ENCODE measurements at places on chromosomes 12 and 14. TPM values are rescaled to one million over a fixed set of nuclear protein-coding genes. Genes with fewer than 3 reads are reported as not detected.

DNA sequence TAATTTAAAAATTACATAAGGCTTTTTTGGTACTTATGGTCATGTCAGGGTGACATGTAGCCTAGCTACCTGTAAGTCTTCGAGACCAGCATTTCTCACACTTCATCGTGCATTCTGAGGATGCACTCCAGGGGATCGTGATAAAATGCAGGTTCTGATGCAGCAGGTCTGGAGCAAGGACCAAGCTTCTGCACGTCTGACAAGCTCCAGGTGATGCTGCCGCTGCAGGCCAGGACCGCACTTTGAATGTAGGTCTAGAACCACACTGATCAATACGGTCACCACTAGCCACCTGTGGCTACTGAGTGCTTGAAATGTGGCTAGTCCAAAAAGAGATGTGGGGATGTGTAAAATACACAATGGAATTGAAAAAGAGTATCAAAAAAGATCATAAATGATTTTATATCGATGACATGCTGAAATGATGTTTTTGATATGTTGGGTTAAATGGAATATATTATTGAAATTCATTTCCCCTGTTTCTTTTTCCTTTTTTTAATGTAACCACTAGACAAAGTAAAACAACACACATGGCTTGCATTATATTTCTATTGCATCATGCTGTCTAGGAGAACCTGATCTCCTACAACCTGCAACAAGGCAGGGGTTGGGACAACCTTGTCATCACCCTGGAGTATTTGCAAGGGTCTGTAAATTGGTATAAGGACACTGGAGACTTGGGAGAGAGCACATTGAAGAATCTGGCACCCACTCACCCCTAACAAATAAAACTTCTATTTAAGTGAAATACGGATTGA, 142.4 kb downstream of the DPF3 start:
- H3K4me1 ChIP-seq = no peaks in the 10 kb centered on the region
- H3K27ac ChIP-seq = no peak overlapping the region
- no peak for DNase-seq
- H3K27me3 ChIP-seq = no peaks in the 10 kb centered on the region
- no peaks in the 10 kb centered on the region for H3K36me3 ChIP-seq
- H3K4me3 ChIP-seq = no peak overlapping the region

KCNMB4 gene
- 2.7 TPM for total RNA-seq

RD3L gene
- total RNA-seq = not detected

DNA sequence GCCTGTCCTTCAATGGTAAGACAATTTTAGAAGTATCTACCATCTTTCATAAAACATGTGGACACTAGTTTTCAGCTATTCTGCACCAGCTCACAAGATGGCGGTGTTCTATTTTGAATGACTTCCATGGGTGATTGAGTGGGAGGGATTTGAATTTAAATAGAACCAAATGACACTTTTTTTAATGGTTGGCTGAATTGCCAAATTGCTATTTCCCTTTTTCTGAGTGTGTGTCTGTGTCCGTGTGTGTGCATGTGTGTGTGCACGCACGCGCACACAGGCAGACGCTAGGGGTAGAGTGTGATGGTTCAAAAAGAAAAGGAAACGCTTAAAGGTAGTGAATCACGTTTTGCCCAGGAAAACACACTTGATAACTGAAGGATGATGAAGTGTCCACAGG, 362.6 kb downstream of the DAD1 start:
- DNase-seq = no peak
- no peaks in the 10 kb centered on the region for H3K27me3 ChIP-seq
- H3K4me3 ChIP-seq = no peak overlapping the region

- H3K27ac ChIP-seq = no peak overlapping the region
- no peaks in the 10 kb centered on the region for H3K27me3 ChIP-seq
- no peak for DNase-seq
- no peak overlapping the region for H3K4me3 ChIP-seq
These were observed 30.6 kb downstream of the RESF1 start for GRCh38 chr12:31989571-31990362.

DNA sequence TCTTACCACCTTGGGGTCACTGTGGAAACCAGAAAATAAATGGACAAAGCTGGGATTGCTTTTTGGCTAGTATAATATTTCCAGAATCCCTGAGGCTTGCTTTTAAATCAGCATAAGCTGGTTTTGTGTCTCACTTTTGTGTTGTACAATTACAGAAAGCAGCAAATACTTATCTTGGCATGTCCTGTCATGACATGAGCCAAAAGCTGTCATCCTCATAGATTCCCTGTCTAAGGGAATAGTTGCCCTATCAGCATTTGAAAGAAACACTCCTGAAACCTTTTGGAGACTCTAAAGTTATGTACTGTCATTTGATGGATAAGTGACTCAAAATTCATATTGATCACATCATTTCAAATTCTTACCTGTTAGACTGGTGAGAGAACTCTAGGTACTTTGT, 987.2 kb downstream of the NRXN3 start:
- H3K4me3 ChIP-seq = no peak overlapping the region
- H3K27ac ChIP-seq = no peak overlapping the region
- DNase-seq = no peak
- H3K27me3 ChIP-seq = no peaks in the 10 kb centered on the region
- no peaks in the 10 kb centered on the region for H3K4me1 ChIP-seq

DNA sequence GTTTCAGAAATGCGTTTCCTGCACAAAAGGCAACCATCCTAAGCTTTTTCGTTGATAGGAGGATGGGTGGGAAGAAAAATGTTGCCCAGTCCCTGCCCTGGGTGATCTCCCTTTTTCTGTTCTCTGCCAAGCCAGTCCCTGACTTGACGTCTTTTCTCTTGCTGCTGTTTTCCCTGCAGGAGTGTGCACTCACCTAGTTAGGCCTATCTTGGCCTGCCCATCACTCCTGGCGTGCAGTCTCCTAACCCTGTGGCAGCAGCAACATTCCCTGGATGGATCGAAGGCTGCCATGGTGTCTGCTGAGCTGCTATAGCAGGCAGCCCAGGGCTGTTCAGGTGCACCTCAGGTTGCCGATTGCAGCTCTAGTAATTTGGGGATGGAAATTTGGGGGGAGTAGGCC, 1.2 kb downstream of the UNC119B start:
- H3K27me3 ChIP-seq = no peaks in the 10 kb centered on the region
- peaks cover 32% of the 10 kb centered on the region for H3K4me1 ChIP-seq
- H3K36me3 ChIP-seq = no peaks in the 10 kb centered on the region
- peak overlapping the region; percentile 83 for H3K4me3 ChIP-seq

- H3K27ac ChIP-seq = no peak overlapping the region
- H3K4me1 ChIP-seq = no peaks in the 10 kb centered on the region
- no peak for DNase-seq
These were observed 117.8 kb downstream of the SLC41A2 start for GRCh38 chr12:104840262-104840661.

- H3K27me3 ChIP-seq = no peaks in the 10 kb centered on the region
- H3K4me1 ChIP-seq = peaks cover 17% of the 10 kb centered on the region
- H3K27ac ChIP-seq = no peak overlapping the region
These were observed 62.6 kb downstream of the FAR2 start for GRCh38 chr12:29211696-29212095.

DNA sequence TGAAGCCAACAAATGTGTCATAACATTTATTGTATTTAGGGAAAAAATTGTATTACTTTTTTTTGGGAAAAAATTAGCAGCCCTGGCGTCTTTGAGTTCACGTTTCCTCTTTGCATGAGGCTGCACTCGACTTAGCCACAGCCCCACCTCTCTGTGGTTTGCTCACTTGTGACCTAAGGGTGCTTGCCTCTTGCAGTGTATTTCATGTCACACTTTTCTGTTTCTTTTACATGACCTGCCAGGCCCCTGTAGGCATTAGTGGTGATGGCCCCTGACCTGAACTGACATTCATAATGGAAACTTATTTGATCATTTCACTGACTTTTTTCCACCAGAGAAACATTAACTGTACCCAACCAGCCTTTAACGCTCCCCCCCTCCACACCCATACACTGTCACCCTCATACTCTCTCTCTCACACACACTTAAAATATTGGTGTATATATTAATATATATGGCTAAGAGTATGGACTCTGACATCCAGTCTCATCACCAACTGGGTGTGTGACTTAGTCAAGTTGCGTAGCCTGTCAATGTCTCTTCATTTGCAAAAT, 122.9 kb downstream of the PRKCH start:
- H3K27me3 ChIP-seq = no peaks in the 10 kb centered on the region
- H3K4me3 ChIP-seq = no peak overlapping the region
- no peak overlapping the region for H3K27ac ChIP-seq
- H3K4me1 ChIP-seq = peaks cover 7% of the 10 kb centered on the region
- H3K36me3 ChIP-seq = no peaks in the 10 kb centered on the region
- DNase-seq = no peak

DNA sequence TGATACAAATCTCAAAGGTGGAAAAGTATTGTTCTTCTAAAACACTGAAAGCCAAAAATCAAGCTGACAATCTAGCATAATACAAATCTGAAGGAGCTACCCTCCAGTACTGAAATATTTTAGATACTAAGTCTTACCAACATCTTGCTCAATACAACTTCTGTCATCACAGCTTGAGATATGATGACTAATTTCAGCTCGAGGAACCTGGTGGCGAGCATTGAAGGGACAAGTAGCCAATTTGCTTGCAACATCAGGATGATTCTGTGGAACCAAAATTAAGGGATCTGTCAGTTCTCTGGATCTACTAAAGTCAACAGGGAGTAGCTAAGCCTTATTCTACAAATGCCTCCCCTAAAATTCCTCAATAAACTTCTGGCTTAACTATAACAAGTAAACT, 10.4 kb downstream of the GTSF1 start:
- no peak for DNase-seq
- no peaks in the 10 kb centered on the region for H3K36me3 ChIP-seq
- H3K27me3 ChIP-seq = no peaks in the 10 kb centered on the region

- no peaks in the 10 kb centered on the region for H3K27me3 ChIP-seq
- H3K27ac ChIP-seq = no peak overlapping the region
- DNase-seq = no peak
- H3K4me1 ChIP-seq = peaks cover 12% of the 10 kb centered on the region
- H3K4me3 ChIP-seq = peak overlapping the region; percentile 14
These were observed 26.8 kb upstream of the DAAM1 start for GRCh38 chr14:59161561-59162175.

SOX5 gene
- total RNA-seq = 21.1 TPM

- no peak overlapping the region for H3K27ac ChIP-seq
- H3K27me3 ChIP-seq = no peaks in the 10 kb centered on the region
- H3K4me3 ChIP-seq = no peak overlapping the region
- no peak for DNase-seq
- H3K4me1 ChIP-seq = no peaks in the 10 kb centered on the region
These were observed 18.1 kb downstream of the JAG2 start for GRCh38 chr14:105150368-105151083.

ASIC1 gene
- total RNA-seq = 2.9 TPM

DNA sequence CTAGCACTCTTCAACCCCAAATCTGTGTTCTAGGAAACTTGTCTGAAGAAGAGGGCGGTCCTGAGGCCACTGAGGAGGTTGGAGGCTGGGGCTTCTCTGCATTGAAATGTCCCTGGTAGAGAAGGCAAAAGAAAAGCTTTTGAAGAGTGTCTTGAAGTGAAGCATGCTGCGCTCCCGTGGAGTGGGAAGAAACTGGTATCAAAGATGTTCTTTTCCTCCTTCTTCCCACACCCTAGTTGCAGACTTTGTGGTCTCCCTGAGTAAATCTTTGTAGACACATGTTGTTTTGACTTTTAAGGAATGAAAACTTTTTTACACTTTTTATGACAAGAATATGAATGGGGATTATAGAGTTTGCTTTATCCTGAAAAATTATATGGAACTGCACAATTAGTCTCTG, 59.0 kb upstream of the ANP32D start:
- H3K27ac ChIP-seq = no peak overlapping the region
- peaks cover 16% of the 10 kb centered on the region for H3K4me1 ChIP-seq
- H3K4me3 ChIP-seq = no peak overlapping the region

RNASE9 gene
- not detected for total RNA-seq

DNA sequence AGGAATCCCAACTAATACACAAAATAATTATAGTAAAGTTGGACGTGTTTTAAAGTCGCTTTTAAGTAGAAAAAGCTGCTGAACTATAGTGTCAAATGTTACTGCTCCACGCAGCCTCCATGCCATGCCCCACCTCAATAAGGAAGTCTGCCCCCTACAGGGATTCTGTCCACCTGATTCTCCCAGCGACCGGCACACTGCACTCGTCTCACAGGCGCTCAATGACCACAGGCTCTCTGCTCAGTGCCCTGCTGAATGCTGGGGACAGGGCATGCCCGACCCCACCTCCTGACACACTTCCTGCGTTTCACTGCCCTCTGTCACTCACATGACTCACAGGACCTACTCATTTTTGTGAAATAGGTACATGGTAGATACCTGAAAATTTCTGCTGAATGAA, 48.9 kb downstream of the BDKRB1 start:
- no peak for DNase-seq
- no peaks in the 10 kb centered on the region for H3K4me1 ChIP-seq
- no peak overlapping the region for H3K27ac ChIP-seq
- no peaks in the 10 kb centered on the region for H3K27me3 ChIP-seq
- H3K36me3 ChIP-seq = peaks cover 70% of the 10 kb centered on the region

DNA sequence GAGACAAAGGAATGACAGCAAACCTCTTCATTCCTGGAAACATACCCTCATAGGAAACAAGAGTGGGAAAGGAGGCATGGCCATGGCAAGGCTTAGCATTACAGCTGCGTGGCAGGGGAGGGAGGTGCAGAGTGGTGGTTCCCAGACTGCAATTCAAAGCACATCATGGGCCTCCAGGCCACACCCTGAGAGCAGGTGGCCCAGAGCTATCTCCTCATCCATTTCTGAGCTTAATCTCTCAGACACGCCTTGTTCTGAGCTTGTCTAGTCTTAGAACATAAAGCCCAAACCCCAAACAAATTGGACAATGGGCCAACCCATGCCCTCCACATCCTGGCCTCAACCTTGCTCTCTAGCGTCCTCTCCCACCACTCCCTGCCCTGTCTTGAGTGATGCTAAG, 5.9 kb upstream of the KRT3 start:
- H3K4me1 ChIP-seq = peaks cover 12% of the 10 kb centered on the region
- H3K36me3 ChIP-seq = no peaks in the 10 kb centered on the region
- no peak overlapping the region for H3K4me3 ChIP-seq
- no peak overlapping the region for H3K27ac ChIP-seq
- no peak for DNase-seq

DNA sequence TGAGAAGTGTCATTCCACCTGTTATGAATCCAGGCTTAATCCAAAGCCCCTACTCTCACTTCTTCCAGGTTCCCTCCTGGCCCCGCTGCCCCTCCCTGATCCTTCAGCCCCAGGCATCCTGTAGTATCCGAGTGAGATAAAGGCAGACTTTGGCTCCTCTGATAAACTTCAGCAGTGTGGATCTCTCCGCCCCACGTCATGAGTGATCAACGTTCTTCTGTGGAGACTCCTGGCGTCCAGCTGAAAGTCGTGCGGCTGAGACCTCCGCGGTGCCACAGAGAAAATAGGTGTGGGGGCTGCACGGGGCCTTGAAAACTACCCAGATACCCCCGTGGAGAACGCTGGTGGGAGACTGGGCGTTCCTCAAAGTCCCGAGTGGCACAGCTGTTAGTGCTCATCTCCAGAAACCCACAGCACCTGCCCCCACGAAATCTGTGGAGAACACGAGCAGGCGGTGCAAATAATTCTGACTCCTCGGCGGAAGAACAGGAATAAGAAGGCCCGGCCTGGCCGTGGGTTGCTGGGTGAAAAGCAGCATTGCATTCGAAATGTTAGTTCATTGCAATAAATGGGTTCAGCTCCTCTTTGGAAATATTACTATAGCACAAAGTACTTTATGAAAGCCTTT, 180.0 kb upstream of the RGS6 start:
- H3K36me3 ChIP-seq = no peaks in the 10 kb centered on the region
- no peaks in the 10 kb centered on the region for H3K27me3 ChIP-seq
- H3K4me1 ChIP-seq = peaks cover 9% of the 10 kb centered on the region
- DNase-seq = no peak
- no peak overlapping the region for H3K4me3 ChIP-seq
- no peak overlapping the region for H3K27ac ChIP-seq

All from vagina (tissue), 2 donors.